ENCODE measurements at places on chromosomes 16 and 17. TPM values are rescaled to one million over a fixed set of nuclear protein-coding genes. Genes with fewer than 3 reads are reported as not detected.

The CARD14 gene
- not detected for total RNA-seq

The GDPD3 gene
- 3.3 TPM for total RNA-seq

The CDRT15L2 gene
- not detected for total RNA-seq

The TRAPPC2L gene
- total RNA-seq = 38.3 TPM

- DNase-seq = no peak
Measured at GRCh38 chr17:21425736-21426135, 49.6 kb downstream of the KCNJ12 start.

DNA sequence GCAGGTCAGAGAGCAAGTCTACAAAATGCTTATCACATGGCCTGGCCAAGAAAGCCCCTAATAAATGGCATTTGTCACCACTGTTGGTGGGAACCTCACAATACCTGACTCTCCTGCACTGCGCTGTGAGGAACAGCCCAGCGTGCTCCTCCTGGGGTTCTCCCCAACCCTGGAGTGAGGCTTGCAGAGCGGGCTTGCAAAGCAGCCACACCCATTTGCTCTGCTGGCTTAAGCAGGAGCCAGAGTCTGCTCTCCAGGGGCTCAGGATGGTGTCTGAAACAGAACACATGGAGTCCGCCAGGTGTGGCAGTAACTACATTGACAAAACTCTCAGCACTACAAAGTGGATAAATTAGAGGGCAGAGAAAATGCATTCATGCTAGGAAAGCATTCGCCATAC lies 331.0 kb upstream of the CCL2 start:
- no peak for DNase-seq

- DNase-seq = no peak
Measured at GRCh38 chr16:50884066-50884860, 142.4 kb downstream of the CYLD start.

DNA sequence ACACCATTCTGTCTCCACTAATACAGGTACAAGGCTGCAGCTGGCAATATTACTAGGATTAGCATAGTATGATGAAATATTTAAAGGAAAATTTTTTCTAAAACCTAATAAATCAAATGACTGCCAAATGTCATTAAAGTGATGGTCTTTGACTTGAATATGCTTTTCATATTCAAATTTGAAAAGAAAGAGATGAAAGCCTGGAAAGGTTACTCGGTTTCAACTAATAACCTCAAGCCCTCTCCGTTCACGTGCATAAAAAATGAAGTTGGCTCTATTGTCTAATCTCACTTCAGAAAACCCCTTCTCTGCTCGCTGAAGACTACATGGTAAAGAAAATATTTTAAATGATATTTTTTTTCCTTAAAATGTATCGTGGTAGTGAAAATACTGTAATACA lies 83.2 kb downstream of the RPGRIP1L start:
- no peak for DNase-seq

DNA sequence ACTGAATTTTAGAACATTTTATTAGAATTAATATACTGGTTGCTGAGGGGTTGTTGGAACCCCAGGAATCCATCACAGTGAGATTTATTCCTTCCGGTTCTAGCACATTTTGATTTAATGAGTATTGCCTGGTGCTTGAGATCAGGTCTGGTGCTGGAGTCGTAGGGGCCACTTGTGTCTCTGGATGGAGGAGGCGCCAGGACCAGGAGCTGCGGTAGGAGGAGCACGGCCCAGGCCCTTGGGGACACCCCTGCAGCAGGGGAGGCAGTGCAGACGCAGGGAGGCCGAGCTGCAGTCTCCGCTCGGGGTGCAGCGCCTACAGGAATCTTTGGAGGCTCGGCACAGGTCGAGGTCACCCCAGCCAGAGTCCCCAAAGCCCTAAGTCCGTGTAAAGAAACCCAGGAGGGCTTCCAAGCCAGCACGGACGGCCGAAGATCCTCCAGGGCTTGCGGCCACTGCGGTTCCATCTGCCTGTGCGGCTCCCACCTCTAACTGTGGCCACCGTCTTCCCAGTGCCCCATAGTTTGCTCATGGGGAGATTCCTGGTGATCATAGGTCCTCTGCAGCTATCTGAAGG lies 66.2 kb upstream of the CREBBP start:
- no peak for DNase-seq

DNA sequence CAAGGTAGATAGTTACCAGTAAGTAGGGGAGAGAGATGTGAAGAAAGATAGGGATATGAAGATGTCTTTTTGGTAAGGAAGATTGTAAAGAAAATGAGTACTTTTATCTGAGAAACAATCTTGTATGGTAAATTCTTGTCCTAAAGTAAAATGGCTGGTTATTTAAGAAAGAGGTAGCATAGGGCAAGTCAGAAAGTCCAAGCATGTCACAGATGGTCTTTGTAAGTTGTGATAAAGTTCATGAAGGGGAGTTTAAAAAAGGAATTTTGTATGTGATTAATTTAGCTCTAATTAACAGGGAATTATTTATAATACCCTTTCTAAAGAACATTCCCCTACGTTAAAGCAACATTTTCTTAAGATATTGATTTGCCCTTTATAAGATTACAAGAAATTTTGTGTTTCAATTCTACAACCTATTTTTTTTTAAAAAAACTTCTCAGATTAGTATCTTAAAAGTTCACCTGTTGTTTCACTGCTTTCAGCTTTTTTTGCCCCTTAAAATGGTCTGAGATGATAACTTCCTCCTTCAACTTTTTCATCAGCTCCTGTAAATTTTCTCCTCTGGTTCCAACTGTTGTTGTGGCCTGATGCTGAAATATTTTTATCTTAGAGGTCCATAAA lies 16.2 kb upstream of the CPHXL start:
- DNase-seq = no peak

DNA sequence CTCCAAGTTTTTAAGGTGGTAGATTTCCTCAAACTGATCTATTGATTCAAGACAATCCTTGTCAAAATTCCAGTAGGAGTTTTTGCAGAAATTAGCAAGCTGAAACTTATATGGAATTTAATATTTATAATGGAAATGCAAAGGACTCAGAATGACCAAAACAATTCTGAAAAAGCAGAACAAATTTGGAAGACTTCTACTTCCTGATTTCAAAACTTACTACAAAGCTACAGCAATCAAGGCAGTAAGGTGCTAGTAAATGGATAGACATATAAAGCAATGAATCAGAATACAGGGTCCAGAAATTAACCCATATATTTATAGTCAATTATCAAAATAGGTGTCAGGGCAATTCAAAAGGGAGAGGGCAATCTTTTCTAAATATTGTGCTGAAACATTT lies 11.8 kb upstream of the IL21R start:
- DNase-seq = no peak
